Stimulated activated CD4-positive, alpha-beta T cell treated with anti-CD3 and anti-CD28 coated beads, Interleukin-15, amount 100 ng/mL, for 48 hours (primary cell): ENCODE measurements at places on chromosomes 6 and 20.

DNA sequence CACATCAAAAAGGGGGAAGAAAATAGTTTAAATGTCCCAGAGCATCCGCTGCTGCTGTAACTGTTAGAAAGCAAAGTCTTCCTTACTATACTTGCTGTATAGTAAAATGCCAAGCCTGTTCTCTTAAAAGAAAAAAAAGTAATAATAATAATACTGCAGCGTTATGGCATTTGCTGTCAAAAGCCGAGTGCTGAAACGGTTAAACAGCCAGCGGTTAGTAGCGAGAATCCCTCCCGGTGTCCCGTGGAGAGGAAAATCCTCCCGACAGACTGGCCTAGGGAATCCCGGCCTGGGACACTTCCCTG is 19.5 kb upstream of the NFATC2 start:
- no peak for DNase-seq

DNA sequence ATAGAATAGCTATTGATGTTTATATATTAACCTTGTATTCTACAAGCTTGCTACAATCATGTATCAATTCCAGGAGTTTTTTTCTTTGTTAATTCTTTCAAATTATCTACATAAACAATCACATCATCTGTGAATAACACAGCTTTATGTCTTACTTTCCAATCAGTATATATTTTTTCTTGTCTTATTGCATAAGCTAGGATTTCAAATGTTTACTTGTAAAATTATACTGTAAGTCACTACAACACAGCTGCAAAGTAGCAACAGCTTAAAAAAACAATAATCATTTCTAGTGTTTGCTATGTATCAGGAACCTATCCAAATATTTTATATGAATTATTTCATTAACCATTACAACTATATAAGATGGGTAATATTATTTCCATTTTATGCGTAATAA is 270.4 kb downstream of the KIF16B start:
- DNase-seq = no peak

DNA sequence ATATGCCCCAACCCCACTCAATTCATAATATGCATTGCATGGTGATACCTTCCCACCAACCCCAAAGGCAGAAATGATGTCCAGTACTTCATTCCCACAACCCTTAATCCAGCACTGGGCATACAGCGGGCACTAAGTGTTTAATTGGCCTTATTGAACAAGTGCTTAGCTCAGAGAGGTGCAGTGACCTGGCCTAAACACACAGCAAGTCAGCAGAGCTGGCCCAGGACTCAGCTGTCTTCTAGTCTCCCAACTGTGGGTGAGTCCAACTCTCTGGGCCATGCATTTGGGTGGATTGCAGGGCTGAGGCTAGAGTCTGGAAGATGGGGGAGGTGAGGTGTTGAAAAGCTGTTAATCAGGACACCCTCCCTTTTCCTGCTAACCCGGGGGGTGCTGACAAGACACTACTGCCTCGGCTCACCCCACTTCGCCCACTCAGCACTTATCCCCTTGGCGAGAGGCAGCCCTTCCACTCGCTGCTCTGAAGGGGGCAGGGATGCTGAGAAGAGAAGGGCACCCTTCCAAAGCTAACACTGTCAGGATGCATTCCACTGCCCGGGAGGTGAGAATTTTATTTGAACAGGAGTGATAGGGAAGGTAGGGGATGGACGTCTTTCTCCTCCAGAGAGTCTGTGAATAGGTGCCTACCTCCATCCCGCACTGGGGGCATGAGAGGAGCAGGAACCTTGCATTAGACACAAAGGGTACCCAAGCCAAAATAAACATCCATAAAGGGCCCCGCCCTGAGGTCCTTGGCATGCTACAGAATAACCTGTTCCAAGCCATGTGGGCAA is 14.2 kb downstream of the KCNK5 start:
- DNase-seq = no peak

DNA sequence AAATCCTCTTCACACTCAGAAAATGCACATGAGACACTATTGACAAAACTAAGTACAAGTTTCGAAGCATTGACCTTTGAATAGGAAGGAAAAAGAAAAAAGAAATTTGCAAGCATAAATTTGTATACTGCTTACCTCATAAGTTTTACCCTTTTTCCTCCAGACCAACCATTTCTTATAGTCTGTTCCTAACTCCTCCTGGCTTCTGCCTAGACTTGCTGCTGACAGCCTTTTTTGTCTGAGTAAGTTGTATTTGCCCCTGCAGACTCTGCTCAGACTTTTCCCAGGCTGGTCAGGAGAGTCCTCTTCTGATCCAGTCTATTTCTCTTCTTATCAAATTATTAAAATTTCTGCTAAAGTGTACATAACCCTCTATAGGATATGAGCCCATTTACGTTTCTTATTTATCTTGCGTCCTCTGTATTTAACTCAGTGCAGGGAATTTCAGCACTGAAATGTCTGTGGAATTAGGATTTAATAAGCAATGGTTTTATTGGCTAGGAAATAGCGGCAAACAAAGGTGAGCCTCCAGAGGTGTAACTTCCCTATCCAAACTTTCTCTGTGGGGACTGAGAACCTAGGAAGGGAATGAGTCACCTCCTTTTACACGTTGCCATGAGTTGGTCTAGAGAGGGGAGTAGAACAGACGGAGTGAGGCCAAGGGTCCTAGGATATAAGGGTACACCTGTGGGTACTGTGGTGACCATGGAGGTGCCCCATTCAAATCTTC is 207.1 kb upstream of the MARCKS start:
- no peak for DNase-seq

GRCh38 chr20:62571669-62572344 is 70.5 kb upstream of the SLCO4A1 start:
- no peak for DNase-seq

- DNase-seq = no peak
These were observed 54.3 kb upstream of the PTPN1 start for GRCh38 chr20:50455656-50456451.

DNA sequence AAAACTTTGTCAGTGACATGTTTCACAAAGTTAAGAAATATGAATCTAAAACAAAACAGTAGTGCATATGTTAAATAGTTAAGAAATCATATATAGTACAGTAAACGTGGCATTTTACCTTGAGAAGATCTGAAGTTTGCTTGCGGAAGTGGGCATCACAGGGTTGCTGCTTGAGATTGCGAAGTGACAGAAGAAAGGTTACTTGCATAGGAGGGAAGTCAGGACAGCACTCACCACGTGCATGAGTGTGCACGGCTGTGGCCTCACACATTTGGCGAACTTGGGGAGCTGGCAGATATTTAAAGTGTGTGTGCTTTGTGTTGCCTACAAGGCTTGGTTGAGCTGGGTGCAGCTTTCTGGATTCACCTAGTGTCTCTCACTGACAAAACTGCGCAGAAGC is 431.5 kb upstream of the ARID1B start:
- DNase-seq = no peak

- DNase-seq = no peak
These were observed 21.7 kb downstream of the KIZ start for GRCh38 chr20:21147593-21147992.

DNA sequence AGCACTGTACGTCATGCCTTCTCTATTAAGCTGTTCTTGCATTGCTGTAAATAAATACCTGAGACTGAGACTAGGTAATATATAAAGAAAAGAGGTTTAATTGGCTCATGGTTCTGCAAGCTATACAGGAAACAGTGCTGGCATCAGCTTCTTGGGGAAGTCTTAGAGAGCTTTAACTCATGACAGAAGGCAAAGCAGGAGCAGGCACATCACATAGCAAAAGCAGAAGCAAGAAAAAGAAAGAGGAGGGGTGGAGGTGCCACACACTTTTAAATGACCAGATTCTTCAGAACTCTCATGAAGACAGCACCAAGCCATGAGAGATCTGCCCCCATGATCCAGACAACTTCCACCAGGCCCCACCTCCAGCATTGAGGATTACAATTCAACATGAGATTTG is 30.1 kb downstream of the CYB5R4 start:
- no peak for DNase-seq

GRCh38 chr6:52271852-52272460 is 12.6 kb downstream of the MCM3 start:
- no peak for DNase-seq

DNA sequence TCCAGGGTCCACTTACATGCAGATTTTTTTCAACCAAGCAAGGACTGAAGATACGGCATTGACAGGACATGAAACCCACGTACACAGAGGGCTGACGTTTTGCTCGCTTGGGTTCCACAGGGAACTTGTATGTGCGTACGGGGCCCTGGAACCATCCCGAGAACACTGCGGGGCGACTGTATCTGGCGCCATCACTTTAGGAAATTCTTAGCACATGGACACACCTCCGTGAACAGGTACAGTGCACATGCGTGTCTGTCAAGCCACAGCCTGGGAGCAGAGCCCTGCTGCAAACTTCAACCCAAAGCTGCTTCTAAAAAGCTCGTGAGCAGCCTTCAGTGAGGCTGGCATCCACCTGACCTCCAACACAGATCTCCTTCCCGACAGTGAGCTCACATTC is 37.3 kb downstream of the TAF4 start:
- DNase-seq = no peak

DNA sequence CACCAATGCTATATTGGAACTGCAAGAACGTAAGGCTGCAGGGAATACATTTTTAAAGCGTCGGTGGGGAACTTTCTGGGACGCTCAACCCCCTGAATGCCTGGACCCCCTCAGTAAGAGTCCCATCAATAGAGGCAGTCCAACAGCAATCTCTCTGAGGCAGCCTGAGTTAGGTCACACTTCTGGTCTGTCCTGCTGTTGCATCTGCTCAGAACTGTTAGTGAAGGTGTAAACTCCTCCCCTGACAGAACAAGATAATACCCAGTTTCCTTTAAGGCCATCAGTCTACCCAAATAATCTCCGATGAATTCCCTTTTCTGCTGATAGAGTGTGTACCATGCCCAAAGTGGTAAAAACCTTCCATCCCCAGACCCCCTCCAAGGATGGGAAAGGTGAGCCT is 1.1 kb upstream of the RNGTT start:
- no peak for DNase-seq

DNA sequence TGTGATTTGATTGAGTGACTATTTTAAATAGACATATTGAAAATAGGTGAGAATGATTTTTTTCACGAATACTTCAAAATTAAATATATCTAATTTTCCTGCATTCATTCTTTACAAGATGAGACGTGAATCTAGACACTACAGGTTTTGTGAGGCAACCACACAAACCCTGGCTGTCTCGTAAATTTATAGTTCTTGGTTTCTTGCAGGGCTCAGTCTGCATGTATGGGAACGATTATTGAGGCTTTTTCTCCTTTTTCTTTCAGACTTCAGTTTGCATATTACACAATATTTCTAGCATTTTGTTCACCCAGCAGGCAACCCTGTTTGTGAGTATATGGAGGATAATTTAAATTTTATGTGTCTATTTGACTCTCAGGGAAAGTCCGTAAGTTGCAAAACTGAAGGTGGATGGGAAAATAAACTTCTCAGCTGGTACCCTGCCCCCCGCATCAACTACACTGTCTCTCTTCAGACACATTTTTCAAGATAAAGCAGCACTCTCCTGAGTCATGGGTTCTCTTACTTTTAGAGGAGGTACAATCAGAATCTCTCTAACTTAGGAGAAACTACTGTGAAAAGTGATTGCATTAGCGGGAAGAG is 1349.3 kb downstream of the GRIK2 start:
- no peak for DNase-seq
